ENCODE measurements at places on chromosomes 16 and 17. TPM values are rescaled to one million over a fixed set of nuclear protein-coding genes. Genes with fewer than 3 reads are reported as not detected.

DNA sequence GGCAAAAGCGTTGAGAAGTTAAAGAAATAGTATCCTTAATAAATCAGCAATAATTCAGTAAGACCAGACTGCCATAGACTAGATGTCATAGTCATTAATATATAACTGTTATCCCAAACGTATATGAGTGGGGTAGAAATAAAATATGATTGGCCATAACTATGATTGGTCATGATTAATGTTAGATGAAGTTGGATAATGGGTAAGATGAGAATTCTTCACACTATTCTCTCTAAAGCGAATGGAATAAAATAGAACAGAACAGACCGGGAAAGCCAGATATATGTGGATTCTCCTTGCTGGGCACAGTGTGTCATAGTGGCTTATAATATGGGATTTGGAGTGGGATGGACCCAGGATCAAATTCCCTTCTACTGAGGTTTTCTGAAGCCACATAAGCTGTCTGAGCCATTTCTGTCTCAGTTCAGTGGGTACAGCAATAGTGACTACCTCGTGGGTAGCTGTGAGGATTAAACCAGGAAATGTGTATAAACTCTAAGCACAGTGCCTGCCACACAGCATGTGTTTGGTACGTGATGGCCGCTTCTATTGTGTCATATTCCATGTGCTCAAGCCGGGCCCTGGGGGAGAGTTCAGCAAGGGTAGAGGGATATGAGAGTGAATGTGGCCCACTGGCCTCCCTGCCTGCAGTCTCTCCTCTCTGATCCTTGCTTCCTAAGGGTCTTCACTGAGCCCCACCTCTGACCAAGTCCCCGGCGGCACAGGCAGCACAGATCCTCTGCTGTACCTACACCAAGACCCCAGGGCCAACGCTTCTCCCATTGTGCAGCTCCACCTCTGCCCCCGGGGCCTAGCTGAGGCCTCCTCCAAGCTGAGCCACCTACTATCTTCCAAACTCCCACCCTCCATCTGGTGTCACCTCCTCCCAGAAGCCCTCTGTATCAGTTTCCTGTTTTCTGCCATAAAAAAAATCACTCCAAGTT lies 3.7 kb downstream of the CETP start:
- no peak for DNase-seq

Gene TMEM92
- polyA plus RNA-seq, result 0.76 TPM

Gene GFAP
- polyA plus RNA-seq, result 0.38 TPM

GRCh38 chr17:77729587-77729986 lies 228.9 kb upstream of the TNRC6C start:
- no peak for DNase-seq

DNA sequence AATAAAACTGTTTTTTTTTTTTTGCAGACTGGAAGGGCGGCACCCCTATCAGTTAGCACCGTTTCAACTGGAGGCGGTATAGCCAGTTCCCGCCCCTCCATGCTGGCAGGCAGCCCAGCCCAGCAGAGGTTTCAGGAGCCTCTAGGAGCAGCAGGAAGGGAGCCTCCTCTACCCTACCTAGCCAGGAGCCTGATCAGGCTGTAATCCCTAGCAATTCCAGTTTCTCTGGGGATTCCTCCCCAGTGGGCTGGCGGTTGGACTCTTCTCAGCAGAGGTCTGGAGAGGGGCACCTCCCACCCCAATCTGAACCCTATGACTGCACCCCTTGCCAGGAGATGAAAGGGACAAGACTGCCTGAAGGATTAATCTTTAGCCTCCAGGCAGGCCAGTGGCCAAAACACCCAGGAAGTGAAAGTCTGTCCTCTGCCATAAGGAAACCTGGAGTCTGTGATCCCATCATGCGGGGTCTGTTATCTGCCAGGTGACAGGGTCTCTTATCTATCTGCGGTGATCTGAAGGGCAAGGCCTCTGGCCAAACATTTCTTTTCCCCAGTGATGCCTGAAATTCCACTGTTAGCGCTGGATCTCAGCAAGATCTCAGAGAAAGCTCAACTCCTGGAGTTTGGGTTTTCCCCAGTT lies 4.9 kb upstream of the CDH1 start:
- no peak for DNase-seq

DNA sequence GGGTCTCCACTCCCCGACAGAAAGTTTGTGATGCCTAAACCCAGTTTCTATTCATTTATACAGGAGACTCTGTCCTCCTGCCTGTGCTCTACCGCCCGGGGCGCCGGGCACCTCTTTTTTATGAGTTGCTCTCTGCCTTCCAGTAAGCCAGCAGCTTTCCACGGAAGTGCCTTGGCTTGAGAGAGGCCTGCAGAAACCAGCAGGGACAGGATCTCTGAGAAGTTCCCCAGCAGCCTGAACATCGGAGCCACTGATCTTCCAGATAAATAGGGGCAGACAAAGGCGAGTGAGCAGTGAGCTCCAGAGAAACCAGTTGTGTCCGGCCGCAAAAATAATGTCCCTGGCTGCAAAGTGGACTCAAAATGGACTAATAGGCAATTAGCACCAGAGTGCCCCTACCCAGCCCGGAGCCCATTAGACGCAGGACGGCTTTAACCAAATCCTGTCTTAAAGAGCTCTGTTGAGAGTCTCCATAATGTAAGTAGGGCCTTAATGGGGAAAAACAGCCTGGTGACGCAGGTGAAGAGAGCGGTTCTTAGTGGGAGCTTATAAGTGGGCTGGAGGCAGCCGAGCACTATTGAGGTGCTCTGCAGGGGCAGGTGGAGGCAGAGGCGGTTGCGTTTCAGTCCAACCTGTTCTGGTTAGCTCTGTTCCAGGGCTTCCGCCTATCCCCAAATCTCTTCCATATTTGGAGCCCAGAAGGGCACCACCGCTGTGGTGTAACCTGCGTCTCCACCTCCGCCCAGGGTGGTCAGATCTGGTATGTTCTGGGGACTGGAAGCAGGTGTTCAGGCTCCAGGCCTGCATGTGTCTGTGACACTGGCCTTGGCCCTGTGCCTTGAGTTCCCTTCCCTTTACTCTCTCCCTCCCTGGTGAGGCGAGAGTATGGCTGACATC lies 74.1 kb downstream of the NT5M start:
- DNase-seq, result no peak

DNA sequence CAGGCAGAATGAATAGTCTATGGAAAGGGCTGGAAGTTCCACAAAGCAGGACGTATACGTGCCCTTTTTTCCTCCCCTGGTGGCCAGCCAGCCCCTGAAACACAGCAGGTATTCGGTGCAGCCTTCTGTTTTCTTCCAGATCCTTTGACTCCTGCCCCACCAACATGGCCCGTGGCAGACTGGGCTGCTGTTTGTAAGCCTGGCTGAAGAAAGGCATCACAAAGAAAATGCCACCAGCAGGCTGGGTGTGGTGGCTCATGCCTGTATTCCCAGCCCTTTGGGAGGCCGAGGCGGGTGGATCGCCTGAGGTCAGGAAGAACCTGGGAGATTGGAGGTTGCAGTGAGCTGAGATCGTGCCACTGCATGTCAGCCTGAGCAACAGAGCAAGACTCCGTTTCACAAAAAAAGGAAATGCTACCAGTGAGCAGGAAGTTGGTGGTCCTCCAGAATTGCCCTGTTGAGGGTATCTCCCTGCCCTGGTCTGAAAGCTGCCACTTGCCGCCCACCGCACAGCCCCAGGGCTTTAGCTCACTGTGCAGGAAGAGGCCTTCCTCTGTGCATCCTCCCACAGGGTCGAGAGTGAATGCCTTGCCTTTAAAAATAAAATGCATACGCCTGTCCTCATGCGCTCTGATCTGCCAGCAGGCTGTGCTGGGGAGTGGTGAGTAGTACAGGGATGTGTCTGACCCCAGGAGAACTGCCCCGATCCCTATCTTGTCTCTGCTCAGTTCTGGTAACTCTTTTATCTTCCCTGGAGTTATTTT lies 587.7 kb downstream of the MAF start:
- no peak for DNase-seq

Gene MYH2
- polyA plus RNA-seq, result 74.3 TPM

DNA sequence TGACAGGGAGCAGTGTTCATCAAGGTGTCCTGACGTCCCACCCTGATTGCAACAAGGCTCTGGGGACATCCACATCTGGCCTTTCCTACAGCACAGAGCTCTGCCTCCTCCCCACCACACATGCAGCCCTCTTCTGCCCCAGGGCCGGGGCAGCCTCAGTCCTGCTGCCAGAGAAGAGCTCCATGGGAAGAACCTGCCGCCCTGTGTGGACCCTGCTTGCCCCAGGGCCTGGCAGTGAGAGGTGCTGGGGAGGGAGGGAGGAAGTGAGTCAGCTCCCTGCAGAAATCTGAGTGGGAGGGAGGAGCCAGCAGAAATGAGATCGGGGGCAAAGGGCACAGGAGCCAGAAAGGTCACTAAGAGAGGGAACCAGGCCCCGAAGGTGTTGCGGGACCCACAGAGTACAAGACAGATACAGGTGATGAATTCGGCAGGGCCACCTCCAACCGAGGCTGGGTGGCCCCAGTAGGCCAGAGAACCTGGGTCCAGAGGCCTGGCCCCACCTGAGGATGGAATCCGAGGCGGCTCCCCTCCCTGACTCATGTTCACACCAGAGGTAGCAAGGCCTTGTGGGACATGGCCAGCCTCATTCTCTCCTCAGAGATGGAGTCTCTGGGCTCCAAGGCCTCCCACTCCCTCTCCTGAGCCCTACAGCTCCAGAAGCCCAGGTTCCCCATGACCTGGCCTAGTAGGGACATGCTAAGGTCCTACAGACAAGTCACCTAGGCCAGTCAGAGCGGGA lies 24.8 kb downstream of the MYO18A start:
- DNase-seq, result no peak

DNA sequence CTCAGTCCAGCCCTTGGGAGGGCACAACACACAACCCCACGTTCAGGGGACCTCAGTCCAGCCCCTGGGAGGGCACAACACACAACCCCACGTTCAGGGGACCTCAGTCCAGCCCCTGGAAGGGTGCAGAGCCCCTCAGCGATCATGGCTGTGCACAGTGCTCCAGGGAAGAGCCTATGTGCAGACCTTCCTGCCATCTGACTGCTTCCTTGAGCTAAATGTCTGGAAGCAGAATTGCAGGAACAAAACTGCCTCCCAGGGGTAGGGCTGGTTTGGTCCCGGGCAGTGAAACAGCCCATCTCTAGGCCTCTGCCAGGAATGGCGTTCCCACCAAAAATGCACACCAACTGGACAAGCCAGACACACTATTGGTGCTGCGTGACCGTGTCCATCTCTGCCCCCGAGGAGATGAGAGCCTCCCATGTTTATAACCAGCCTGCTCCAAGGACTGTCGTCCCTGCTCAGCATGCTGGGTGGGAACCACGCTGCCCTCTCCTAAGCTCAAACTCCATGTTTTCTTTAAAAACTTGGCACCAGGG lies 44.0 kb downstream of the ZNF276 start:
- no peak for DNase-seq

GRCh38 chr16:86495357-86495701 lies 15.0 kb upstream of the FOXF1 start:
- DNase-seq, result no peak

DNA sequence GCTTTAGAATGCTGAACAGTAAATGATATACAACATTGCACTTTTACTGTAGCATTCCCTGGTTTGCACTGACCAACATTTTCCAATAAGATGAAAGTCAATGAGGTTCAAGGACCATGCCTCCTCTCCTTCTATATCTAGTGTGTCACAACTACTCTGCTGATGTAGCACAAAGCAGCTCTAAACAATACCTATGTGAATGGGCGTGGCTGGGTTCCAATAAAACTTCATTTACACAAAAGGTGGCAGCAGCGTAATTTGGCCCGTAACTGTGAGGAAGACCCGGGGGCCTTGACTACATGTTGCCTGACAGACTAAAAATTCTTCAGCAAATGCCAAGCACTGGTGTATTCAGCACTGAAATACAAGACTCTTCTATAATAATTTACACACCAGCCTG lies 6.5 kb downstream of the SRP68 start:
- no peak for DNase-seq

- DNase-seq, result no peak
Measured at GRCh38 chr16:8920645-8921346, 38.6 kb downstream of the LITAFD start.

Gene ATAD5
- polyA plus RNA-seq, result 2.9 TPM

GRCh38 chr17:4485676-4486646 lies 12.7 kb upstream of the SPNS2 start:
- DNase-seq, result no peak

DNA sequence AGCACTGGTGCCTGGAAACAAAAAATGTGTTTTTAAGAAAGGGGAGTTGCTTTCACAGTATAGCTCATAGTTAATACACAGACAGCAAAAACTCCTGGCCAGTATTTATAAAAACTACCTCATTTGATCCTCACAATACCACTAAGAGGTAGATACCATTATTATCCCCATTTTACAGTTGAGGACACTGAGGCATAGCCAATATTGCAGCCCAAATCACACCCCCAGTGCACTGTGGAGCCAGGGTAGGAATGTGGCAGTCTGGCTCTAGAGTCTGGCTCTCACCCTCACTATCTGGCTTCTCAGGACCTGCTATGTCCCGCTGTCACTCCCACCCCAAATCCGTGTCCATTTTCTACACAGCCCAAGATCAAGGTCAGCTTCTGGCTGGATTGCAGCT lies 2.6 kb downstream of the ARHGAP23 start:
- no peak for DNase-seq

DNA sequence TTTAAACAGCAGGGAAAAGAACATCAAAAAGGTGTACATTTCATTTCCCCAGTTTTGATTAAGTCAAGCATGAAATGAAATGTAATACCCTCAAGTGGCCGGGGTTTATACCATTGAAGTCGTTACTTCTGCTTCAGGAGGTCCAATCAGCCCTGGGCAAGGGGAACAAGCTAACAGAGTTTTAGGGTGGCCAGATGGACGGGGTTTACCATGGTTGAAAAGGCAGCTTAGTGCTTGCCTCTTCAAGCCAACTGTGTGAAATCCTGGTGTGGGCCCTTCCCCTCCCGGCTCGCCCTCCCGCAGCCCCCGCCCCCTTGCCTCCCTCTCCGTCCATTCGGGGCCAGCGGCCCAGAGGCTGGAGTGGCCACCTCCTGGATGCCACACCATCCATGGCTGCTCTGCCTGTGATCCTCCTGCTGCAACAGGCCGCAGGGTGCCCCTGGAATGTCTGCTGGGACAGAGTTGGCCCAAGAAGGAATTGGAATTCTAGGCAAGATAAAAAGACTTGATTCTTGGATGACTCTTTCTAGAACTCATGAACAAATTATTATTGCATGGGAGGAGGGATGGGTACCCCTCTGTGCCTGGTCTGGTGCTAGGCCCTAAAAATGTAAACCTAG lies 296.2 kb upstream of the IRX3 start:
- DNase-seq, result no peak

DNA sequence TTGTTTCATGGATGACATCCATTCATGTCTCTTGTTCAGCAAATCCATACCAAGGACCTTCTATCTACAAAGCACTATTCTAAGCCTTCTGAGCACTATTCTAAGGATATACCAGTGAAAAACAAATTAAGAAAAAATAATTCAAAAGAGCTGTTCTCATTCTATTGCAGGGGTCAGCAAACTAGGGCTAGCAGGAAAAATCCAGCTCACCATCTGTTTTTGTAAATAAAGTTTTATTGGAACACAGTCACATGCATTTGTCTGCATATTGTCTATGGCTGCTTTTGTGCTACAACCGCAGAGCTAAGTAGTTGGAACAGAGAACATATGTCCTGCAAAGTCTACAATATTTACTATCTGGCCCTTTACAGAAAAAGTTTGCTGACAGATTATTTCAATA lies 222.7 kb upstream of the DYNLRB2 start:
- no peak for DNase-seq

Data from forelimb muscle (tissue), 1 donor.